ENCODE measurements at places on chromosomes 16 and 17.

GRCh38 chr16:67910158-67910557 is 17.1 kb downstream of the PSKH1 start:
- no peak for DNase-seq

DNA sequence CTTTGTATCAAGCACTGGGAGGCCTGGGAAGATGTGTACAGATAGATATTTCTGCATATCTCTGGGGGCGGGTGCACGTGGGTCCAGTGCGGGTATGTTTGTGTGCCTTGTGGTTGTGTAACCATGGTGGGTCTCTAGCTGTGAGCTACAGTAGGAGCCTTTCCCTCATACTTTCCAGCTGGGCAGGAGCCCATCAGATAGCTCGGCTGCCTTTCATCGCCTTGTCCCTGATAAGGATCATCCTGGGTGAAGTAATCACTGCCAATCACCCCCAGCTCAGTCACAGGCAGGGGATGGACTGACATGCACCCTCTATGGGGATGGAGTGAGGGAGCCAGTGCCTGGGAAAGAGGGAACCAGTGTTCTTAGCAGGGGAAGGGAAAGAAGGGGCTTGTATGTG is 3.2 kb upstream of the SCRN2 start:
- no peak for DNase-seq

DNA sequence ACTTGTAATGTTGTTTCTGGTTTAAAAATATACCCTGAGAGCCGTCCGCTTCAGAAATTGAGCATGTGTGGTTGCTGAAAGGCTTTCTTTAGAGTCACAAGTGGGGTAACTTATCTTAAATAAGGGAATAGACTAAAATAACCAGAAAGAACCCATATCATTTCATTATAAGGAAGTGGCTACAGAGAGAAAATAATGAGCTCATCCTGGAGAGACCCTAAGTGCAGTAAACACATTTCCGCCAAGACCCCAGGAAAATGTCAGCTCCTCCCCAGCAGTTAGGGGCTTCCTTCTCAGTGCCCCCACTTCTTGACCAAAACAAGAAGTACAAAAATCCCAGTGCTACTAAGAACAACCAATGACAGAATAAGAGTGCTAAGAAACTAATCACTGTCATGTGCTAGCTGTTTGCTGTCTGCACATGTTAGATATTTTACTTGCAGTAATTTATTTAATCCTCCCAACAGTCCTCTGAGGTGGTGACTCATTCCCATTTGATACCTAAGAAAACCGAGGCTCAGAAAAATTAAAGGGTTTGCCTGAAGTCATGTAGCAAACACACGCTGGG is 83.5 kb downstream of the CDYL2 start:
- no peak for DNase-seq

- DNase-seq: no peak
Observed at GRCh38 chr17:49715216-49715615, 7.5 kb upstream of the SLC35B1 start.

DNA sequence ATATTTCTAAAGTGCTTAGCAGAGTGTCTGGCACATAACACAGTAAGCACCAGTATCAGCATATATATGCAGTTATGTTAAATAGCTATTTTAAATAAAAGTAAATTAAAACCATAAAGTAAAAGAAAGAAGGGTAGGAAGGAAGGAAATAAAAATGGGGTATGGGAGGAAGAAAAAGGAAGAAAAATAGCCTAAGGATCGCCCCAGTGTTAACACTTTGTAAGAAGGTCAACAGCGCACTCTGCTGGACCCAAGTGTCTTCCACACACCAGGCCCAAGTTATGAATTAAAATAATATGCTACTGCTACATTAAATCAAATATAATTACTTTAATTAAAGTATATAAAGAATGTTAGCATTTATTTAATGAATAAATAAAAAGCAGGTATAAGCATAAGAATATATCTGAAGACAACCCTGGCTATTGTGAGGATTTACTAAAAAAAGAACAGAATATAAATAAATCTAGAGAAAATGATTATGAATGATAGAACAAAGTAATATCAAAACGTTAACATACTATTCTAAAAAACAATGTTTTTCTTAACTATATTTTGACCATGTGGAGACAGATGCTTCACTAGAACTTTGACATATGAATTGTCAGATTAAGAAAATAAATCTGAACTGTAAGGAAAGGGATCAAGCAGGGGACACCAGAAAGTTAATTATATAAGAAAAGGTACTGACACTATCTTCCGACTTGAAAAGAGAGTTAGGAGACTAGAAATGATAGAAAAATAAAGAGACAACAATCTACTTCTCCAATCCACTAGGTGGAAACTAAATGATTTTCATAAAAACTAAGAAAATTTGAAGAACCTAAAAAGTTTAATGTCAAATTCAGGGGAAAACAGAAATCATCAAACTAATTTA is 25.9 kb downstream of the BRIP1 start:
- peak; percentile 84 for DNase-seq

DNA sequence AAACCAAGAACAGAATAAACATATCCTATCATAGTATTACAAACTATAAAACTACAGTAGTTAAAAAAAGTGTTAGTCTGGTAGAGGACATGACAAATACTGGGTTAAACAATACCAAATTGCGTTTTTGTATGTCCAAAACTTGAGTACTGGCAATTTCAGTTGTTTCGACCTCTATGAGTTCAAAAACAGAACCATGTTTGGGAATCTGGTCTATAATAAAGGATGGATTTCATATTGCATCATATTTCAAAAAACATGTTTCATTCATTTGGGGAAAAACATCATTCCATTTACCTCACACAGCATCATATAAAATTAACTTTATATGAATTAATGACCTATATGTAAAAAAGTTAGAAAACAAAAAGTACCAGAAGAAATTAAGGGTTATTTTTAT is 81.8 kb downstream of the TRIM37 start:
- DNase-seq: no peak

DNA sequence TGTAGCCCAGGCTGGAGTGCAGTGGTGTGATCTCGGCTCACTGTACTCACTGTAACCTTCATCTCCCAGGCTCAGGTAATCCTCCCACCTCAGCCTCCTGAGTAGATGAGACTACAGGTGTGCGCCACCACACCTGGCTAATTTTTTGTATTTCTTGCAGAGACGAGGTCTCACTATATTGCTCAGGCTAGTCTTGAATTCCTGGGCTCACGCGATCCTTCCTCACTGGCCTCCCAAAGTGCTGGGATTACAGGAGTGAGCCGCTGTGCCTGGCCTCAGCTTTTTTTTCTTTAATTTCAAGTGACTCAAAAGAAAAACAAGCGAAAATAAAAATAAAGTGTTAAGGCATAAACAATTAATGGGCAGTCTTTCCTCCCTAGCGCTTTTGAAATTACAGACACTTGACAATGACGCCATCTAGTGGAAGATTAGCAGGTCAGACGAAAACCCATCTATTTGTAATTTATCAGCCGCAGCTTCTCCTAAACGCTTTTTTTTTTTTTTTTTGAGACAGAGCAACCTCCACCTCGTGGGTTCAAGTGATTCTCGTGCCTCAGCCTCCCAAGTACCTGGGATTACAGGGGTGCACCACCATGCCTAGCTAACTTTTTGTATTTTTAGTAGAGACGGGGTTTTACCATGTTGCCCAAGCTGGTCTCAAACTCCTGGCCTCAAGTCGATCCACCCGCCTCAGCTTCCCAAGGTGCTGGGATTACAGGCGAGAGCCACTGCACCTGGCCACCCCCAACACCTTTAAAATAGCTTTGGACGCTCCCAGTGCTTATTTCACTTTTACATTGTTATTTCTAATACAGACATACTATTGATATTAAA is 28.1 kb upstream of the PECAM1 start:
- peak; percentile 81 for DNase-seq

GRCh38 chr17:41976142-41976768 is 9.7 kb downstream of the CNP start:
- DNase-seq: no peak

DNA sequence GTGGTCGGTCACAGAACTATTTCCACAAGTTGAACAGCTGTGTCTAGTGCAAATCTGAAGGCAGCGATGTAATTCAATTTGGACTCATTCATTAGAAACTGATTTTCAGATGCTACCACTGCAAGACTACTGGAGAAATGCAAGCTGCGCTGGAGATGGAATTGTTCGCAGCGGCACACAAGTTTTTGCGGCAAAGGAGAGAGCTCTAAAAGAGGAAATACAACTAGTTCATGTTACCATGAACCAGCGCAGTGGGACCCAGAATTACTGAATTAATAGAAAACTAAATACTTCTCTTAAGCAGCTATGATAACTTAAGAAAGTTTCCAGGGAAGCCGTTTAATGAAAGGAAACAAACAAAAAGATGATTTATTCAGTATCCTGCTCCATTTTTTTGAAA is 1.9 kb downstream of the CREBBP start:
- DNase-seq: peak; percentile 30

DNA sequence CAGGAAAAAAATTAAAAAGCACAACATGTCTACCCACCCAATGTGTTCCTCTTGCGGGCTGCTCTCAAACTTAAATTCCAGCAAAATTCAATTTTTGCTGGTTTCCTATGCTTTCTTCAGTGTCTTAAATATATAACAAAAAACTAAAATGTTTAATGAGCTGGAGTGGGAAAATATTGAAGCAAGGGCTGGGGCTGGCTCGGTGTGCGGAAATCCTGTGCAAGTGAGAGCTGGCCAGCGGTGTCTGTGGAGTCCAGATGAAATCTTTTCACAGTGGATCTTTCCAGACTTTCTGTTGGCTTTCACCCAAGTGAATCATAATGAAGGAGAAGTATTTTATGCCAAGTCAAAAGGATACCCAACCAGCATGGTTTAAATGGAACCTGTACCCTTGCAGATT is 1733.6 kb downstream of the TP53TG3F start:
- DNase-seq: no peak

DNA sequence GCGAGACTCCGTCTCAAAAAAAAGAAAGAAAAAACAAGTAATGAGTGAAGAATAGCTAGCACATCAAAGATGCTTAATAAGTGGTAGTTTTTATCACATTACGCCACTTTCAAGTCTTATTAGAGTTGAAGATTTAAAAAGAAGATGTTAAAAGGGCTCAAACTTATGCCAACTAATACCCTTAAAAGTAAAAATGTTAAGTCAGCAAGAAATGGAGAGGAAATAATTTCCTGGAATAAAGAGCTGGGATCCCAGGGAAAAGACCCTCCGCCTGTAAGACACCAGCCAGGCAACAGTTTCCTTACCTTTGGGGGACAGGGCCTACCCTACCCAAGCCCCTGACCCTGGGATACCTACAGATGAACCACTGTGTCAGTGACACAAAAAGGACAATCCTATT is 3.6 kb downstream of the XPO6 start:
- DNase-seq: no peak

- no peak for DNase-seq
Observed at GRCh38 chr16:50037662-50038220, 12.7 kb downstream of the CNEP1R1 start.

DNA sequence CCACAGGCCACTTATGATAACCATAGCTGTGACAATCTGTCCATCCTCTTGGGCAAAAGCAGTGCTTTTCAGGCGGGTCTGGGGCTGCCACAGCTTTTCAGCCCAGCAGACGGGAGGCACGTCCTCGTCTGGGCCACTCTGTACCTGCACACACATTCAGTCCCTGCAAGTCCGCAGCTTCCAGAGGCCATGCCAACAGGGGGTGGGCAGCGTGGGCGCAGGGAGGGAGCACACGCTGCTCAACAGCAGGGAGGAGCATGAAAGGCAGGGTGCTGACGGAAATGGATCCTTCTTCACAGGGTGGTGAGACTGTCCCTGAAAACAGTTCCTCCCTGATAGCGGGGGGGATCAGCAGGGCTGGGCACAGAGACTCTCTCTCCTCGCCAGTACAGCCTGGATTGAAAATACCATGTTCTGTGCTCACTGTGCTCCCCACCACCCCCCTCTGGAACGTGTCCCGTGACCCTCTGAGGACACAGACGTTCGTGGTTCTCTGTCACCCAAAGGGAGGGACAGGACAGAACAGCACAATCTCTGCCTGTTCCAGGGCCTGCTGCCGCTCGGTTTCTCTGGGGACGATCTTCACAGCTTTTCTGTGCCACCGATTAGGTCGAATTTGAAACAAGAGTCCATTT is 41.7 kb downstream of the PEMT start:
- no peak for DNase-seq

GRCh38 chr16:63921737-63922295 is 1200.0 kb downstream of the CDH11 start:
- DNase-seq: no peak

- no peak for DNase-seq
Observed at GRCh38 chr16:89742948-89743347, 21.6 kb downstream of the ZNF276 start.

GRCh38 chr17:68821860-68822696 is 133.1 kb downstream of the ABCA8 start:
- DNase-seq: peak; percentile 94

GRCh38 chr17:60535382-60536279 is 9.6 kb upstream of the APPBP2 start:
- DNase-seq: no peak

GRCh38 chr16:50311134-50311528 is 44.8 kb downstream of the ADCY7 start:
- DNase-seq: no peak

GRCh38 chr17:67531291-67531690 is 154.2 kb downstream of the PITPNC1 start:
- DNase-seq: no peak

DNA sequence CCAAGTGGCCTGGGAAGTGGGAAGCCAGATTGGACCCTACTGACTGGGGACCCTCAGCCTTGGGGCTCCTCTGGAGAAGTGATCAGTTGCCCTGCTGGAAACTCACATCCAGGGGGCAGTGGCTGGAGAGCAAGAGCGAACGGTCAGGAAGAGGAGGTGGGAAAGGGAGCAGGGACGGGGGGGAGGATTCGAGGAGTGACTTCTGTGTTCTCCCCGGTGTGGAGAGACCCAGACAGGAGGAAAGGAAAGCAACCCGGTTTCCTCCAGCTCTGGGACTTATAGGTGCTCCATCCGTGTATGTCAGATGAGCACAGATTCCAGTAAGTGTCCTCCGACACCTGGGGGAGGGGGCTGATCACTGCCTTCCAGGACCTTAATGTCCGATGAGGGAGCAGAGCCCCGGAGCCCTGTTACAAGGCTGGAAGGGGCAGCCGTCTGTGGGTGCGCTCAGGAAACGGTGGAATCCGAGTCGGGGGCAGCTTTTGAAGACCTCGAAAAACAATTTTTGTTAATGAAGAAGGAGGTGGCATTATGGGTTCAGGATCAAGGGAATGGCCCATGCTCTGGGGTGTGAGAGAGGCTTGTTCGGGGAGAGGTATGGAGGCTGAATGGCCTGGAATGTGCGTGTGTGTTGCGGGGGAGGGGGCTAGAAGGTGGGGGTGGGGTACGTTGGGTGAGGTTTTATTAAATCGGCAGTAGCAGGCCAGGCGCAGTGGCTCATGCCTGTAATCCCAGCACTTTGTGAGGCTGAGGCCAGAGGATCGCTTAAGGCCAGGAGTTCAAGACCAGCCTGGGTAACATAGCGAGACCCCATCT is 34.8 kb upstream of the NDRG4 start:
- DNase-seq: peak; percentile 49

- no peak for DNase-seq
Observed at GRCh38 chr17:13209081-13209480, 191.3 kb upstream of the ELAC2 start.

DNA sequence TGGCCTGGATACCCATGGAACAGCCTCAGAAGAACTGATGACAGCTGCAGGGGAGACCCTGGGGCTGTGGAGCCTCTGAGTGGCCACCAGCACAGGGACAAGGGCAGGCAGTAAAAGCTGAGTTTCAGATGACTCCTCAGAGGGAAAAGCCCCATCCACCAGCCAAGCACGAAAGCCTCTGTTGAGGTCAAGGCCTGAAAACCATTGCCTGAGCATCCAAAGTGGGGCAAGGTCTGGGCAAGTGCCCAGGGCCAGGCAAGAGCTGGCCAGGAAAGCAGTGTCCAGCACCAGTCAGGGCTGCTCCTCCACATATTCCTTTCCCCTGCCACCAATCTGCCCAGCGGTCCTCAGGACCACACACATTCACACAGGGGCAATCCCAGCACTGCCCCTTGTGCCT is 16.4 kb downstream of the ATP6V0D1 start:
- DNase-seq: no peak

All from NCI-H82 (cell line).